Foreskin melanocyte (primary cell): ENCODE measurements at places on chromosomes 16 and 17.
A peak's percentile ranks its signal among the peaks of the same experiment; 100 is the strongest.

DNA sequence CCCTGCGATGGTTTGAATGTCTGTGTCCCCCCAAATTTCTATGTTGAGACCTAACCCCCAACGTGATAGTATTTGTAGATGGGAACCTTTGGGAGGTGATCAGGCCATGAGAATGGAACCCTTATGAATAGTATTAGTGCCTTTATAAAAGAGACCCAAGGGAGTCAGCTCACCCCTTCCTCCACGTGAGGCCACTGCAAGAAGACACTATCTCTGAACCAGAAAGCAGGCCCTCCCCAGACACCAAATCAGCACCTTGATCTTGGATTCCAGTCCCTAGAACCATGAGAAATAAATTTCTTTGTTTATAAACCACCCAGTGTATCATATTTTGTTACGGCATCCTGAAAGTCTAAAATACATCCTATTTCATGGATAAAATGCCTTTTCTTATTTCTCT lies 64.4 kb upstream of the LRRC37A3 start:
- no peak for DNase-seq

DNA sequence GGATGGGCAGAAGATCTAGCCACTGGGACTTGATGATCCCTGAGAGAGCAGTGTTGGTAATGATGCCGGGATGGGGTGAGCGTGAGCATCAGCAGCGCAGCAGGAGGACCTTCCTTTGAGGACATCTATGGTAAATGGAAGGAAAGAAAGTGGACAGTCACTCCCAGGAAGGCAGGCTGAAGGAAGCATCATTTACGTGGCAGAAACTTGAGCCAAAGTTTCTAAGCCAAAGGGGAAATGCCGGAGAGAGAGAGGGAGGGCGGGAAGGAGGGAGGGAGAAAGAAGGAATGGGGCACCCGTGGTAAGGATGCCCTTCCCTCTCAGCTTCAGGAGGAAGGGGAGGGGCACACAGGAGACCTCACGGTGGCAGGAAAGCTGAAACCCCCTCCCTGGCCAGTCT lies 86.3 kb upstream of the CACNG5 start:
- no peak for DNase-seq

GRCh38 chr17:1031711-1032110 lies 34.8 kb downstream of the TIMM22 start:
- no peak for DNase-seq

DNA sequence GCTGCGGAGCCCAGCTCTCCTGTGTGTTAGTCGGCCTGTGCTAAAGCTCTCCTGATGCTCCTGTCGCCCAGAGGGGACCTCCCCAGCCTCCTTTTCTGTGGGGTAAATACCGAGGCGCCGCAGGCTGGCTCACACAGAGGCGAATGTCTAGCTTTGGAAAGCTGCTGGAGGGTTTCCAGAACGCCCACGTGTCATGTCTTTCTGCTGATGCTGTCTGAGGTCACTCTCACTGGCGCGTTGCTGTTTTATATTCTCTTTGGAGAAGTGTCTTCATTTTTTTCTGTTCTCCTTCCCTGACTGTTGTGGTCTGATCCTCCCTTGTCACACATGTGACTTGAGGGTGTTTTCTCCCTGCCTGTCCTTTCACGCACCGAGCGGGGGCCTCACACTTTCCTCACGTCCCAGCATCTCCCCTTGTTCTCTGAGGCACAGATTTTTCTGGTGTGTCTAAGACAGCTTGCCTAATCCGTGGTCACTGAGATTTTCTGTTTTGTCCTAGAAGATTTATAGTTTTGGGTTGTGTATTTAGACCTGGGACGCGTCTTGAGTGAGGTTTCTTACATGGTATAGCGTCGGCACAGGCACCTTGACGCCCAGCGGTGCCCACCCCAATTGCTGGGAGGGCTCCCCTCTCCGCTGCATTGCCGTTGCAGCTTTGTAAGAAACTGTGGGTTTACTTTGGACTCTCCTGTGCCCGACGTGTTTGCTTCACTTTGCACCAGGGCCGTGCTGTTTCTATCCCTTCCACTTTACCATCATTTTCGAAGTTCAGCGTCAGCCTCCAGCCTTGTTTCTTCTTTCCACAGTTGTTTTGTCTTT lies 92.1 kb upstream of the ZNF750 start:
- peak; percentile 8 for DNase-seq

GRCh38 chr16:82340531-82340930 lies 170.5 kb upstream of the MPHOSPH6 start:
- no peak for DNase-seq
